ENCODE measurements at places on chromosomes 13 and 19. TPM values are rescaled to one million over a fixed set of nuclear protein-coding genes. Genes with fewer than 3 reads are reported as not detected.

Gene OLFM4
- total RNA-seq, result not detected

Gene WASF3
- not detected for total RNA-seq

Gene TICAM1
- 2.1 TPM for total RNA-seq

Gene NAPSA
- 2.3 TPM for total RNA-seq

Gene TMC4
- total RNA-seq, result 6.2 TPM

Gene ICAM1
- total RNA-seq, result 1.8 TPM

Gene ZNF134
- total RNA-seq, result 23.4 TPM

Gene ZNF540
- 8.7 TPM for total RNA-seq

Gene PVR
- total RNA-seq, result not detected

Gene CCDC70
- not detected for total RNA-seq

Gene FLT1
- total RNA-seq, result not detected

Gene CLIP3
- 1.2 TPM for total RNA-seq

Gene SERPINE3
- not detected for total RNA-seq
